SHP77 treated with DMSO at 0.1 percent for 48 hours (cell line): ENCODE measurements at places on chromosomes 2 and 18.

GRCh38 chr18:28181616-28182015, 4.7 kb upstream of the CDH2 start:
- no peak for DNase-seq

- DNase-seq = no peak
These were observed 35.6 kb downstream of the IFIH1 start for GRCh38 chr2:162282765-162283425.

GRCh38 chr18:45517181-45517741, 98.0 kb upstream of the SLC14A2 start:
- DNase-seq = no peak

- no peak for DNase-seq
These were observed 155.6 kb upstream of the HS6ST1 start for GRCh38 chr2:128474036-128474955.

- DNase-seq = no peak
These were observed 22.3 kb downstream of the ARL5A start for GRCh38 chr2:151805961-151806360.

- DNase-seq = no peak
These were observed 100.3 kb downstream of the DAW1 start for GRCh38 chr2:227971619-227972230.

GRCh38 chr18:3910512-3910911, 460.5 kb downstream of the TGIF1 start:
- DNase-seq = no peak

- no peak for DNase-seq
These were observed 143.4 kb downstream of the COL6A3 start for GRCh38 chr2:237270520-237270919.

DNA sequence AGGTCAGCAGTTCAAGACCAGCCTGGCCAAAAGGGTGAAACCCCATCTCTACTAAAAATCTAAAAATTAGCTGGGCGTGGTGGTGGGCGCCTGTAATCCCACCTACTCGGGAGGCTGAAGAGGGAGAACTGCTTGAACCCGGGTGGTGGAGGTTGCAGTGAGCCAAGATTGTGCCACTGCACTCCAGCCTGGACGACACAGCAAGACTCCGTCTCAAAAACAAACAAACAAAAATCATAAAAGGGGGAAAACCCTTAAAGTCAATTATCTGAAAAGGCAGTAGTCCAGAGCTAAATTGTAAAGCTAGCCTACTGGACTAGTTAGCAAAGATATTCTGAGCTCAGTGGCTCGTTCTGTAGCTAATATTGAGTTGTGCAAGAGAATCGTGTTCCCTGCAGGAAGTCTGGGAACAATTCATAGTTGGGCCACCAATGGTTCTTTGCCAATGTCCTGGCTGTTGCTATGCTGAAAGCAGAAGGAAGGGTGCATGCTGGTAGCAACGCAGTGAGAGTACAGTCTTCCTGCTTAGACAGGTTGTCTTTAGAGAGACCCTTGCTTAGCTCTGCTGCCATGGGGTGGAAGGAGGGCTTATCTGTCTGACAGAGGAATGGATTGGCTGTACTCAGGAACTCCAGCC, 4.3 kb downstream of the TGOLN2 start:
- DNase-seq = no peak

- DNase-seq = no peak
These were observed 278.5 kb upstream of the RGPD4 start for GRCh38 chr2:107548216-107548615.
